ENCODE measurements at places on chromosomes 3 and 15. TPM values are rescaled to one million over a fixed set of nuclear protein-coding genes. Genes with fewer than 3 reads are reported as not detected.

DNA sequence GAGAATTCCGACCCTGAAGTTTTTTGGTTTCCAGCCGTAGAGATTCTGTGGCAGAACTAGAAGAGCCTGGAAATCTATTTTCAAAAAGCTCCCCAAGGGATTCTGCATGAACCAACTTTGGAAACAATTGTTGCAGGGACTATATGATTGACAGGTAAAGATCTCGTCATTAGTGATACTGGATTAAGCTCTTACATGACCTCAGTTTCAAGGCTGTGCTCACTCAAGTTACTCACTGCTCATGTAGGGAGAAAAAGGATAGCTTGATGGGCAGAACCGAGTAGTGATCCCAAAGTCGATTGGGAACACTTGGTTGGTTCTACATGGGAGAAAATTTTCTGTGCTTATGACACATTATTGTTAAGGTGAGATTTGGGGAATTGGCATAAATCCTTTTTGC lies 142.3 kb upstream of the RASGRP1 start:
- DNase-seq, result no peak

DNA sequence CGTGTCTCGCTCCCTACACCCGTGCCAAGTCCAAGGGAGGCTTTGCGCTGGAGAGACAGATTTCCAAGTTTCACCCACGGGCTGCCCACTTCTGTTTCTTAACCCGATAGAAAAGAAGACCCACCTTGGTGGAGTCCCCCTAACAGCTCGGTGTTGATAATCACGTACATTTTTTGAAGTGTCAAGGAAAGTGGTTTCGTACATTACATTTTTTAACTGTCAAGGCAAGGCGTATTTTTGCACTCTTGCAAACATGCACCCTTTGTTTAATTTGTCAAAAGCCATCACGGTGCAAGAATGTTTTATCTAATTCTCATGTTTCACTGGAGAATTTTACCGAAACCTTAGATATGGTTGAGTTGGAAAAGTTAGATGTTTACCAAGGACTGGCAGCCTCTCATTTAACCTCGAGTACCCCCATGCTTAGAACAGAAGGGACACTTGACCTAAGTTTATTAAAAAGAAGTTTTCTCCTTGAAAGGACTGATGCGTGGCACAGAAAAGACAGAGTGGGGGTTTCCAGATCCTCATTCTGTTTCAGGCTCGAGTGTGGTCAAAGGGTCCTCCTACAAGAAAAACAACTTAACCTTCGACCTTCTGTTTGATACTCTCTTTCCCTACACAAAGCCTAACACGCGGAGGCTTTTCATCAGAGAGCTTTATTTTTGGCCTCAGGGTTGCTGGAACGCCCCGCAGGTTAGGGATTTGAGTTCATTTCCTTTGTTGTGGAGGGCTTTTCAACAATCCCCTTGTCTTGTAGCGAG lies 882 bp downstream of the GXYLT2 start:
- DNase-seq, result no peak

DNA sequence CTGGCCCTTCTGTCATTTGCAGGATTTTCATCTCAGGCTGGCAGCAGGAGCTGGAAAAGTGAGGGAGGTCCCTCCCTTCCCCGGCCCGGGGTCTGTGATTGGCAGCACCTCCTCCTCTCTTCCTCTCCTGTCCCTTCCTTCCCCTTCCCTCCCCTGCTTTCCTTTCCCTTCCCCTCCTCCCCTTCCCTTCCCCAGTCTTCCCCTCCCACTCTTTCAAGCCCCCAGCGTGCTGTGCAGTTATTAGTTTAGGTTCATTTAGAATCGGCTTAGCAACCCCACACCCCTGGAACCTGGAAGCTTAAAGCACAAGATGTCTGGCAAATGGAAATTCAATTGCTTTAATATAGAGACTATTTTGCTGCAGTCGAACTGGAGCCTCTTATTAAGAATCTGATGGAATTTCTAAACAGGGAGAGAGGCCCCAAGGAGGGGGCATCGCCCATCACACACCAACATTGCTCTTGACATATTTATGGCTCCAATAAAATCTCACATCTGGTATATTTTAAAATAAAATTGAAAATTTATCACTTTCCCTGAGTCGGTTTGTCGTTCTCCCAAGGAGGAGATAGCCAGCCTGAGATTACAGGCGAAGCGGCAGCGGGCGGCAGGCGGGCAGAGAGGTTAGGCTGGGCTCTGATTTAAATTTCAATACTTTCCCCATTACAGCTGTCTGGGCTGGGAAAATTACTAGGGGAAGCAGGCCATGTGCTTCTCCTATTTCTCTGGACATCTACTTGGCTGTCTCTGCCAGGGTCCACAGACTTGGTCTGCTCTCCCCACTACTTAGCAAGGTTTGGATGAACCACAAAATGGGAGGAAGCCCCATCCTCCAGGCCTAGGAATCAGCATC lies 98.9 kb downstream of the LINGO1 start:
- DNase-seq, result no peak

DNA sequence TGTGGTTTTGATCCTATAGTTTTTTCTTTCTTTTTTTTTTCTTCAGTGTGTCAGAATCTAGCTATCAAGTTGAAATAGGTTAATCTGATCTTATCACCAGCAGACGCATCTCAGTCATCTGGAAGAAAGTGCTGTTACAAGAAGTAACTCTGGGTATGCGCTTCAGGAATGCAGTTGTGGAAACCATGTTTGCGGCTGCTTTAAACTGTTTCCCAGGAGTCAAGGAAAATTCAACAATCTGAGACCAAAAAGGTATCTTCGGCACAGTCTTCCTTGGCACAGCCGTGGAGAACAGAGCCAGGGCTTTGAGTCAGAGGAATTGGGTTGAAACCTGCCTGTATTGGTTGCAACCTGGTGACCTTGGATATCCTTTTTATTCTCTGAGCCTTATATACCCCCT lies 59.9 kb downstream of the CD47 start:
- DNase-seq, result no peak

DNA sequence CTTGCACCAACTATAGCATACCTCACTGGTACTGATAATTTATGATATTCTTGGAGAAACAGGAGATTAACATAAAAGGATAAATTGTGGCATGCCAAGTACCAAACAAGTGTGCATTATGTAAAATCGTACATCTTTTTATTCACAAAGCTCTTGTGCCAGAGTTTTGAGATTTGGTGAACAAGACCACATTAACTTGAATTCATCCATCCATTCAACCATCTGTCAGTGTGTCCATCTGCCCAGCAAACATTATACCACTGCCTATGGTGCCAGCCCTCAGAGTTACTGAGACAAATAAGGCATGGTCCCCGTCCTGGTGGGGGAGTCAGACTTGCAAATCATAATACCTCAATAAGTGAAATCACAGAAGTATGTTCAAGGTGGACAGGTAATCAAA lies 17.0 kb upstream of the NEO1 start:
- no peak for DNase-seq

GRCh38 chr15:85879334-85880163 lies 84.8 kb upstream of the KLHL25 start:
- DNase-seq, result no peak

PPP1R14D gene
- 0.99 TPM for polyA plus RNA-seq

DNA sequence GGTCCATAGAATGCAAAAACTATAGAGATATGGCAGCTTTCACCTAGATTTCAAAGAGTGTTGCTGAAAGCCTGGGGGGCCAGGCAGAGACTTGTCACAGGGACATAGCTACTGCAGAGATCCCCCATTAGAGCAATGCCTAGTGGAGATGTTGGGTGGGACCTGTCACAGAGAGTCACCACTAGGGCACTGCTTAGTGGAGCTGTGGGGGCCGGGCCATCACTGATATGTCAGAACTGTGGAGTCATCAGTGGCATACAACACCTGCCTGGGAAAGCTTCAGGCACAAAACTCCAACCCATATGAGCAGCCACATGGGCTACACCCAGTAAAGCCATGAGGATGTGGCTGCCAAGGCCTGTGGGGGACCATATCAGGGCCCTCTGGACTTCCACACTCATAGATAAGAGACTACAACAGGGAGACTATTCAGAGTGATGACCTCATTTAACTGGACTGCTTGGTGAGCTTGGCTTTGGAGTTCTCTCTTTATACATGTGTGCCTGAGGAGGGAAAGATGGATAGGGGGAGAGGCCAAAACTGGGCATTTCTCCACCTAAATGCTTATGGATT lies 176.3 kb downstream of the ZNF621 start:
- DNase-seq, result no peak

- DNase-seq, result no peak
Measured at GRCh38 chr3:13345772-13346171, 74.3 kb downstream of the NUP210 start.

GRCh38 chr15:38559636-38560307 lies 4.8 kb downstream of the RASGRP1 start:
- no peak for DNase-seq

Measured in left renal cortex interstitium (tissue), 4 donors.